CD4-positive, alpha-beta T cell treated with Interferon gamma for 1 hour (primary cell): ENCODE measurements at places on chromosomes 6 and 20.
A peak's percentile ranks its signal among the peaks of the same experiment; 100 is the strongest.

DNA sequence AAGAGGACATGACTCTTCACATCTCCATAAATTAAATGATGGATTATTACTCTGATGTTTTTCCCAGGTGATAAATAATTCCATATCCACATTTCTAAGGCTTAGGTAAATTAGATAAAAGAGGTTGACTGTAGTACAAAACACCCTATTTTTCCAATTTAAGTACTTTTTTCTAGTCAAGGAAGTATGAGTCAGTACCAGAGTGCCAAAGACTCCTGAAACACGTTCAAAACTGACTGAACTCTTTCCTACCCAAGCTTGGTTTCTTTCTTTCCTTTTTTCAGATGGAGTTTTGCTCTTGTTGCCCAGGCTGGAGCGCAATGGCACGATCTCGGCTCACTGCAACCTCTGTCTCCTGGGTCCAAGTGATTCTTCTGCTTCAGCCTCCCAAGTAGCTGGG is 85.0 kb downstream of the DOK5 start:
- no peak for DNase-seq

DNA sequence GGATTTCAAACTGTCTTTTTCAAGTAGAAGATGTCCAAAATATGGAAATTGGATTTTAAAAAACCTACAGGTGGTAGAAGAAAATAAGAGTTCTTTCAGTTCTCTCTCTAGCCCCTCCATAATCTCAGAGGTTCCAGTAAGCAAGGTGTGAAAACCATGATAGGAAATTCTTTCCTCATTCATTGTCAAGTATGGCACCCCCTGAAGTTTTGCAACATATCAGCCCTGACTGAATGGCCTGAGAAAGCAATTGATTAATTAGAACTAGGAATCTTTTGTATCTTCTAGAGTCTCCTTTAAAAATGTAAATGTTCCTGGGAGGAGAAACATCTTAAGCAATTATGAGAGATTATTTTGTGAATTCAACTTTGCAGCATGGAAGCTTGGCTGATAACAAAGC is 198.7 kb upstream of the STXBP5 start:
- no peak for DNase-seq

- no peak for DNase-seq
Measured at GRCh38 chr6:72553531-72554511, 68.0 kb upstream of the KCNQ5 start.

DNA sequence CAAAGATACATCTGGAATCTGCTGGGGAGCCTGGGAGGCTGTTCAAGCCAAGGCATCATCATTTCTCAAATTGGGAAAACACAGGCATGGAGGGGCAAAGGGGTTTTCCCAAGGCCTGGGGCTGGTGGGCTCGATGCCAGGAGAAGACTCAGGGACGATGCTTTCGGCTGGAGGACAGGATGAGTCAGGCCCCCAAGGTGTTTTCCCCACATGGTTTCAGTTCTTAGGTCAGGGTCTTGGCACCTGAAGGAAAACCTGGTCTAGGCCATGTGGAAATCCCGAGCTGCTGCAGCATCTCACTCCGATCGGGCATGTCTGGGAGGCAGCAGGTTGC is 348.1 kb downstream of the CDC5L start:
- no peak for DNase-seq

GRCh38 chr6:157107915-157108651 is 215.2 kb downstream of the TMEM242 start:
- no peak for DNase-seq

- no peak for DNase-seq
Measured at GRCh38 chr20:63163596-63164483, 52.1 kb downstream of the YTHDF1 start.

DNA sequence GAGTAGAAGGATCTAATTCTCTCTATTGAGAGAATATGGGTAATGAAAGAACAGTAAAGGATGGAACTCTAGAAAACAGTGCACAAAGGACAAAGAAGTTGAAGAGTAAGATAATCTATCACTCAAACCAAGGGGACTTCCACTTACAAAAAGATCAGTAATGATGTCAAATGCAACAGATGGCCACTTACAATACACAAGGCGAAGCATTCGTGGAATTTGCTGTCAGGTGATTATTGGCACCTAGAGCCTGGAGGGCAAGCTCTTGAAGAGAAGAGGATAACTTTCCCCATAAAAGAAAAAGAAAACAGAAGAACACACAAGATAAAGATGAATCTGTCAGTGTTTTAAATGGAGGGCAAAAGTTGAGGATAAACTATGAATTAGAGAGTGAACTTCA is 256.0 kb upstream of the TCF21 start:
- DNase-seq, result no peak

GRCh38 chr6:10479939-10480700 is 41.0 kb upstream of the GCNT2 start:
- DNase-seq, result no peak

DNA sequence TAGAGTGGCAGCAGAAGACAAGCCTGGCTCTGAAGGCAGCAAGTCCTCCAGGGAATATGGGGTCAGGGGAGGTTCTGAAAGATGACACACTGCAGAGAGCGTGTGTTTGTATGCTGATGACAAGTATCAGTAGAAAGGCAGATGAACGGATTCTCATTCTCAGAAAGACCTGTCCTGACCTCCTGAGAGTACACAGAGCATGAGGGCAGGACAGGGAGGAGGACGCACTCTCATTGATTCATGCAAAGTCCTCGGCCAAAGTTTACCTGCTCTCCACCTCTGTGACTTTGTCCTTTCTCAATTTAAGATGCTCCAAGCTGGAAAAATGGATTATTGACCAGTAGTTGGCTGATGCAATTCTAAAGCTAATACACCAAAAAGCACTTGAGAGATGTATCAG is 156.7 kb downstream of the LPA start:
- no peak for DNase-seq

GRCh38 chr6:170038708-170039107 is 252.2 kb downstream of the DLL1 start:
- no peak for DNase-seq

DNA sequence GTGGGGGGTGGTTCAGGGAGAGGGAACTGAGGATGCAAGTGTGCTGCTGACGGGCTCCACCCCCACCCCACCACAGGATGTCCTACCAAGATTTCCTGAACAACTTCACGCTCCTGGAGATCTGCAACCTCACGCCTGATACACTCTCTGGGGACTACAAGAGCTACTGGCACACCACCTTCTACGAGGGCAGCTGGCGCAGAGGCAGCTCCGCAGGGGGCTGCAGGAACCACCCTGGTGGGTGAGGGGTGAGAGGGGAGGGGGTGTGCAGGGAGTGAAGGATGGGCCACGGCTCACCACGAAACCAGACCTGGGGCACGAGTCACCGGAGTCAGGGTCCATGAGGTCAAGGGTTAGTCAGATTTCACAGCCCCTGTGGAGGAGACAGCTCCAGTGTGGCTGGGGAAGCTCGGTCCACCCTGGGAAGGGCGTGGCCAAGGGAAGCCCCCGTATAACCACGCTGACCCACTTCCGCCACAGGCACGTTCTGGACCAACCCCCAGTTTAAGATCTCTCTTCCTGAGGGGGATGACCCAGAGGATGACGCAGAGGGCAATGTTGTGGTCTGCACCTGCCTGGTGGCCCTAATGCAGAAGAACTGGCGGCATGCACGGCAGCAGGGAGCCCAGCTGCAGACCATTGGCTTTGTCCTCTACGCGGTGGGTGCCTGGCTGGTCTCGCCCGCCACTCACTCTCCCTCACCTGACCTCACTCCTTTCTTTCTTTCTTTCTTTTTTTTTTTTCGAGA is 18.3 kb downstream of the CAPN11 start:
- peak; percentile 51 for DNase-seq

- DNase-seq, result no peak
Measured at GRCh38 chr6:628766-629165, 28.1 kb downstream of the HUS1B start.

DNA sequence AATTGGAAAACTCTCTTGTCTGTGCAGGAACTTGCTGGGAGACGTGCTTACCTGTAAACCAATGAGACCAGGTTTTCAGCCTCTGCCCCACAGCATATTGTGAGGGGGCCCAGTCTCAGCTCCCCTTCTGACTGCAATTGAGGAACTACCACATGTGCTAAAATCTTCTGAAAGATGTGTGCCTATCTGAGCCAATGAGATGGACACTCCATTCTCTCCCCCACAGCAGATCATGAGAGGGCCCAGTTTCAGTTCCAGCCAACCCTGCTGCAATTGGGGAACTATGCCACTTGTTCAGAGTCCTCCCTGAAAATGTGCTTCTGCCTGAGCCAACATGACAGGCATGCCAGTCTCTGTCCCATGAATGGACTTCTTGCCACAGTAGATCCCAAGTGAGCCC is 20.9 kb upstream of the PI3 start:
- DNase-seq, result peak; percentile 19

GRCh38 chr6:36998723-36999038 is 6.8 kb upstream of the FGD2 start:
- DNase-seq, result no peak

DNA sequence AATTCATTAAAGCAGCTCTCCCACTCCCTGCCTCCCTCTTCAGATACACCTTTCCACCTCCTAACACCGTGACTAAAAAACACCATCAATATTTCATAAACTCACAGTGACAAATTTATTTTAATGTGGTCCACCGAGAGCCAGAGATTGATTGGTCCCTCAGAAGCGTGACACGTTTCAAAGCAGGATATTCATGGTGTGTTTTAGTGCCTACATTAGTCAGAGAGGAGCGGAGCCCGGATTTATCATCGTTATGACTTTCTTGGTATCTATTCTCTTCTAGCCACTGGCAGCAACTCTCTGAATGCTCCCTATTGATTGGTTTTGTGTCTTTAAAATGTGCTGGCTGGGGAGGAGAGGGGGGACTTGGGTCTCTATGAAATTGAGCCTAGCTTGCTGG is 265.3 kb downstream of the DHX35 start:
- no peak for DNase-seq

DNA sequence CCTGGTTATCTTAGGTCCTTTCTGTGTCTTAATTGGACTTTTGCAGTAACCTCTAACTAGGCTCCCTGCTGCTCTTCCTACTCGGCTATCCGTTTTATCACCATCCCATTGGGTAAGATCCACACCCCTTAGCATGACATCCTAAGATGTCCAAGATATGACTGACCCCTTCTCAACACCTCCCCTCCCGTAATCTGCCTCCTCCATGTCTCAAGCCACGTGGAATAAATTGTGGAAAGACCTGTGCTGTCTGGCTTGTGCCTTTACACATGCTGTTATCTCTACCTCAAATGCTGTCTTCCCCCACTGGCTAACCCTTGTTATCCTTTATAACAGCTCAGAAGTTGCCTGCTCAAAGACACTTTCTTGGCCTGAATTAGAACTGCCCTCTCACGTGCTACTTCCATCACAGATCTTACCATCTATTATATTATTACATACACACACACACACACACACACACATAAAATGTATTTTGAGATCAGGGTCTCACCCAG is 26.5 kb downstream of the EIF2S2 start:
- DNase-seq, result no peak

GRCh38 chr6:105746130-105746505 is 340.0 kb upstream of the PRDM1 start:
- no peak for DNase-seq

GRCh38 chr6:155274106-155274505 is 10.3 kb downstream of the CLDN20 start:
- no peak for DNase-seq

DNA sequence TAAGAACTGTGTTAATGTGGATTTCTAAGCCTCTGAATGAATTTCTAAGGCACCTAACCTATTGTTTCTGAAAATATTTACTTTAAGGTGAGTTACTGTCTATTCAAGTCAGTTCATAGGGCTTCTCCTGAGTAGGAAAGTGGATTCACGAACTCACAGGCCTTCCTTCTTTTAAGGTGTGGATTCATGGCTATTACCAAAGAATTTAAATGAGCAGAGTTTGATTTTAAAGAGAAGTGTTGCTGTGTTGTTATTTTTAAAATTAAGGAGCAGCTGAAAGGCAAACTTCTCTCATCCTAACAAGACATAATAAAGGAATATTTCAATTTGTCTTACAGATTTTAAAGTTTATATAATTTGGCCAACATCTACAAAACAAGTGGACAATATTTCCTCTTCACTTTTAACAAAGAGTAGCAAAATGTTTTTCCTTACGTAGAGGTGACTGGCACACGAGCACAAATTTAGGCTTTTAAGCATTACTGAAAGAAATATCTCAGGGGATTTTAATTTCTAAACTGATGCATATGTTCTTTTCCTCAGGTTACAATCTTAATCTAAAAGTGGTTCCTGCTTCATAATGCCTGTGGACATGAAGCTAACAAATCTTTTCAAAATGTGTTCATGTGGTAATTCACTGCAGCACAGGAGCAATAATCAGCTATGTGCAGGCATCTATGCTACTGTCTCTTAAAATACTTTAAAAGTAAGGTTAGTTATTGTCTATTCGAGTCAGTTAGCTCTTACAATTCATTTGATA is 602 bp upstream of the TSPYL4 start:
- DNase-seq, result no peak

DNA sequence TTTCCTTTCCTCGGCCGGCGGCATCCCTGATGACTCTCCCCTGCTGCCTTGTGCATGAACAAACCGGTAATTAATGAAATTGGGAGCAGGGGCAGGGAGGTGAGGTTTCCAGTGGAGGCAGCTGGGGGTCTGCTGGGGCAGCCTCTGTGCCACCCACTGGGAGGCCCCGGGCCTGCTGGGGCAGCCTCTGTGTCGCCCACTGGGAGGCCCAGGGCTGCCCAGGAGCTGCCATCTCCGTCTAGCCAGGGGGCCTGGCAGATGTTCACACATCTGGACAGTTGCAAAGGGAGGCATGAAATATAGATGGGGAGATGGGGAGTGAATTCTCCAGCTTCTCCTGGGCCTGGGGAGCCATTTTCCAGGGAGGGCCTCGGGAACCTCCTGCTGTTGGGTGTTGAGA is 33.8 kb downstream of the TOX2 start:
- no peak for DNase-seq

DNA sequence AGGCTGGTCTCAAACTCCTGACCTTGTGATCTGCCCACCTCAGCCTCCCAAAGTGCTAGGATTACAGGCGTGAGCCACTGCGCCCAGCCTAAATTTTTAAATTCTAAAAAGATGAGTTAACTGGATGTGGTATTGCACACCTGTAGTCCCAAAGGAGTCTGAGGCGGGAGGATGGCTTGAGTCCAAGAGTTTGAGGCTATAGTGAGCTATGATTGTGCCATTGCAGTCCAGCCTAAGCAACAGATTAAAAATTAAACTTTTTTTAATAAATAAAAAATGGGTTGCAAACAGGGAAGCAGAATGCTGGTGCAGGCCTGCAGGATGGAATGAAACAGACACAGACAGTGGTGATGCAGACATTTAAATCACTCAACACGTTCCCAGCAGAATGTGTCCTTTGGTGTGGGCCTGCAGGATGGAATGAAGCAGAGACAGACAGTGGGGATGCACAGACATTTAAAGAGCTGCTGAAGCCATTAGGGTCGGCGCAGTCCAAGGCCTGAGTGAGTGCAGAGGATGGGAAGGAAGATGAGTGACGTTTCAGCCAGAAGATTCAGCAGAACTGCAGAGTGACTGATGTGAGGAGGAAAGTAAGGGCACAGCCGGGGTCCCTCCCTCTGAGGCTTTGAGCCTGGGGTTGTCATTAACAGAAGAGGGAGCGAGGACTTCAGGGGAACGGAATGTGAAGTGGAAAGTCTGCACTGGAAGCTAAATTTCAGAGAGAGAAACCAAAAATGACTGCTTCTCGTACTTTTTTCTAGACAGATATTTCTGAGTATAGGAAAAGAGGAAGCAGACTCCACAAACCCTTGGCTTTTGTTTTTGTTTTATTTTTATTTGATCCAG is 117.5 kb downstream of the RIN2 start:
- no peak for DNase-seq
